ENCODE measurements at places on chromosomes 2 and 18.

DNA sequence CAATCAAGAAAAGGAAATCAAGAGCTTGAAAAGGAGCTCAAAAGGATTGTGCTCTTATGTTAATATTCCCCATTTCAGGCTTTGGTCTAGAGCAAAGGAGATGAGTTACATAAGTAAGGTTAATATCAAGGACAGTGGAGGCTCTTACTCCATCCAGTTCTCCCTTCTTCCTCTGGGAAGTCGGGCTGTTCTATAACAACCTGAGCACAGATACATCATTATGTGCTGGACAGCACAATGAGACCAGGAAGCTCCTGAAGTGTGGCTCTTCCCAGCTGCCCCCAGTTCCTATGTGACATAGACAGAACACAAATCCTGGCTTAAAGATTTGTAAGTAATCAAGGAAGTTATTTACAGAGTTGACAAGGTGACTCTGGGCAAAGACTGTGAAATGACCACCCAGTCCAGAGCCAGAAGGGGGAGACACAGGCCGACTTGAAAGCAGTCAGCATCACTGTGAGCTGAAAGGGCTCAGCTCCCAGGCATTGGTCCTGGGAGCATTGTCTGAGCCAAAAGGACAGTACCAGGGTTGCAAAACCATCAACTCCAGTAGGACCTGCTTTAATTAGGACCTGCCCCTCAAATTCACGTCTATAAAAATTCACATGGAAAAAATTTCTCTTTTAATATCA, 917.6 kb upstream of the ACVR2A start:
- DNase-seq = no peak

GRCh38 chr2:206502729-206503128, 59.4 kb downstream of the ADAM23 start:
- no peak for DNase-seq

DNA sequence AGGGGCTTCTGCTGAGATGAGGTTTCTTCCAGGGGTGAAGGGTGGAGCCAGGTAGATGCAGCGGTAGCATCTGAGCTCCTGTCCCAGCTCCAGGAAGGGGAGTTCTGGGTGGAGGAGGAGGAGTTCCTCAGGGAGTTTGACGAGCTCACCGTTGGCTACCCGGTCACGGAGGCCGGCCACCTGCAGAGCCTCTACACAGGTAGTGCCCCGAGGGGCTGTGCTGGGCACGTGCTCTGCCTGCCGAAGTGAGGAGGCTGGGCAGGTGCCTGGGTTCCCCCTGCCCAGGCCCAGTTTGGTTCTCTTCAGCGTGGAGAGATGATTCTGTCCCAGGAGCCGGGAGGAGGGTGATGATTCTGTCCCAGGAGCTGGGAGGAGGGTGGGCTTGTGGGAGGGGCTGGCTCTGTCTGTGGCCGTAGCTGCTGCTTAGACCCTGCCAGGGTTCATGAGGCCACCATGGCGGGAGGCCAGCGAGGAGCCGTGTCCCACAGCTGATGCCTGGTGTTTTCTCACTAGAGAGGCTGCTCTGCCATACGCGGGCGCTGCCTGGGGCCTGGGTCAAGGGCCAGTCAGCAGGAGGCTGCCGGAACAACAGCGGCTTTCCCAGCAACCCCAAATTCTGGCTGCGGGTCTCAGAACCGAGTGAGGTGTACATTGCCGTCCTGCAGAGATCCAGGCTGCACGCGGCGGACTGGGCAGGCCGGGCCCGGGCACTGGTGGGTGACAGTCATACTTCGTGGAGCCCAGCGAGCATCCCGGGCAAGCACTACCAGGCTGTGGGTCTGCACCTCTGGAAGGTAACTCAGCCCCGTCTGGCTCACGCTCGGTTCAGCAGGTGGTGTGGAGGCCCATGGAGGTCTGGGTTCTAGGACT, 8.2 kb downstream of the CAPN10 start:
- DNase-seq = no peak

GRCh38 chr2:55169359-55169758, 62.7 kb downstream of the CLHC1 start:
- no peak for DNase-seq

DNA sequence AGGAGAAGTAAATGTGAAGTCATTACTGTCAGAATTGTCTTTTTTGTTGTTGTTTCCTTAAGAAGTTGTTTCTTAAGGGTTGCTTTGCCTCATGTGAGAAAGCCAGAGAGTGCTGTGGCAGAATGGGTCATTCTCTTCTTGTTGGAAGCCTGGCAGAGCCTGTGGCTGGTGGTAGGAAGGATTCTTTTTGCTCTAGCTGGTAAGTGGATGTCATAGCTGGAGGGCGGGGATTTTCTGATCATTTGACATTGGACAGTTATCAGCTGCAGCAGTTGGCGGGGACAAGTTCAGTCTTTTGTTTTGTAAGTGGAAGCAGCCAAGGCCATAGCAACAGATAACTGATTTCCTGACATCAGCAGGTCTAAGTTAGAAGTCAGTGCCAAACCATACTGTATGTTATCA, 5.5 kb upstream of the RMDN2 start:
- DNase-seq = no peak

All from stimulated activated CD8-positive, alpha-beta memory T cell treated with anti-CD3 and anti-CD28 coated beads, Interleukin-7, amount 100 ng/mL, for 1 hour (primary cell).